Tongue (tissue), 3 donors: ENCODE measurements at places on chromosomes 5 and 9. TPM values are rescaled to one million over a fixed set of nuclear protein-coding genes. Genes with fewer than 3 reads are reported as not detected.

The PCDHA1 gene
- total RNA-seq: not detected

The P4HA2 gene
- 87.2 TPM for total RNA-seq

The UBAP1 gene
- 33.8 TPM for total RNA-seq

DNA sequence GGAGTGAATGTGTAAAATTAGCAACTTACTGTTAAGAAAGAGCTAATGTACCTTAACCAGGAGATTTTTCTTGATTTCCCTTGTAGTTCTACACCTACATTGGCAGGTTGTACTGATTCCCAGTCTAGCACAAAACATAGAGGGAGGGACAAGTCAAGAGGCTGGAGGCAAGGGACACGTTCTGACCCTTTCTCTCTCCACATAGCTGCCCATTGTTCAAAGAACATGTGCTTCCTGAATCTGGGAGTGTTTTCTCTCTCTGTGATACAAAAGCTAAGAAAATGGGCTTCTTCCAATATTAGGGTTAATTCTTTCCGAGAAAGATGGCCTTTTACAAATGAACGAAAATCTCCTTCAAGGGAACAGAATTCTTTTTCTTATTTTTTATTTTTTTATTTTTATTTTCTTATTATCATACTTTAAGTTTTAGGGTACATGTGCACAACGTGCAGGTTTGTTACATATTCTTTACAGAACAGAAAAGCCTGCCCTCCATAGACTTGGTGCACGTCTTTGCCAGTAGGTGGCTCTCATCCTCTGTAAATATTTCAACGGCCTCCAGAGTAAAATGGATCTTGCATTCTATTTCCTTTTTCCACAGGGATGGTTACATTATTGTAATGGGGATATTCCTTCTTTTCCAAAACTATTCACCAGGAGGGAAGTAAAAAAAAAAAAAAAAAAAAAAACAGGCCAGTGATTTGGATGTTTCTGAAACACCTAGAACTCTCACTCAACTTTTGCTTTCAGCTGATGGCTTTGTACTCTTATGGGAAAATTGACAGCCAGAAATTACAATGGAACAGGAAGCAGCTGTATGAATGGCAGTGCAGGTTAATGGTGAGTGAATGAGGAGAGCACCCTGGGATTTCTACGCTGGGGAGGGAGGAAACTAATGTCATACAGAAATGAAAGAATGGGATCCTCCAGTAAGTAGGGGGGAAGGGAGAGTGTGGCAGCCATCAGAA is 13.1 kb upstream of the IFNA5 start:
- peak; percentile 71 for DNase-seq

GRCh38 chr5:91090995-91091394 is 292.1 kb downstream of the ARRDC3 start:
- no peak for DNase-seq

GRCh38 chr5:116478491-116478890 is 96.1 kb downstream of the SEMA6A start:
- DNase-seq: no peak
